Activated CD4-positive, alpha-beta T cell treated with anti-CD3 and anti-CD28 coated beads, Interleukin-2, amount 10 ng/mL, durations not matched to agents 24 days and 14 days (primary cell): ENCODE measurements at places on chromosomes 3 and 15.

DNA sequence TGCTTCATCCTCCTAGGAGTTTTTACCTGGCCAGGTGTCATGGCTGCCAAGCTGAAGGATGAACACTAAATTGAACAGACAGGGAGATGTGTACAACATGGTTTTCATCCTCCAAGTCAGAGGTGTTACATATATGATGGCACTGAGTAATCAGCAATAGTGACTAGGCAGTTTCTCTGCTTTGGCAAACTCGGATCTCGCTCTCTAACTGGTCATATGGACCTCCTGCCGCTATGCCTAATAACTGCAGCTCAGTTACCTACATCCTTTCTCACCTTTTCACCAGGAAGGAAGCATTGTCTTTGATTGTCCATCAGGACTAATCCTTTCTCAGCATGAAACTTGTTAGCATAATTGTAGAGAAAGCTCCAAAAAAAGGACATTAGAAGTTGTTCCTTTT is 175.9 kb upstream of the PLSCR5 start:
- no peak for DNase-seq

- DNase-seq, result no peak
Measured at GRCh38 chr3:61559136-61559731, 2.1 kb upstream of the PTPRG start.

GRCh38 chr3:154904328-154904727 is 175.8 kb upstream of the MME start:
- no peak for DNase-seq

GRCh38 chr3:126649556-126650092 is 5.3 kb downstream of the TXNRD3 start:
- DNase-seq, result no peak

DNA sequence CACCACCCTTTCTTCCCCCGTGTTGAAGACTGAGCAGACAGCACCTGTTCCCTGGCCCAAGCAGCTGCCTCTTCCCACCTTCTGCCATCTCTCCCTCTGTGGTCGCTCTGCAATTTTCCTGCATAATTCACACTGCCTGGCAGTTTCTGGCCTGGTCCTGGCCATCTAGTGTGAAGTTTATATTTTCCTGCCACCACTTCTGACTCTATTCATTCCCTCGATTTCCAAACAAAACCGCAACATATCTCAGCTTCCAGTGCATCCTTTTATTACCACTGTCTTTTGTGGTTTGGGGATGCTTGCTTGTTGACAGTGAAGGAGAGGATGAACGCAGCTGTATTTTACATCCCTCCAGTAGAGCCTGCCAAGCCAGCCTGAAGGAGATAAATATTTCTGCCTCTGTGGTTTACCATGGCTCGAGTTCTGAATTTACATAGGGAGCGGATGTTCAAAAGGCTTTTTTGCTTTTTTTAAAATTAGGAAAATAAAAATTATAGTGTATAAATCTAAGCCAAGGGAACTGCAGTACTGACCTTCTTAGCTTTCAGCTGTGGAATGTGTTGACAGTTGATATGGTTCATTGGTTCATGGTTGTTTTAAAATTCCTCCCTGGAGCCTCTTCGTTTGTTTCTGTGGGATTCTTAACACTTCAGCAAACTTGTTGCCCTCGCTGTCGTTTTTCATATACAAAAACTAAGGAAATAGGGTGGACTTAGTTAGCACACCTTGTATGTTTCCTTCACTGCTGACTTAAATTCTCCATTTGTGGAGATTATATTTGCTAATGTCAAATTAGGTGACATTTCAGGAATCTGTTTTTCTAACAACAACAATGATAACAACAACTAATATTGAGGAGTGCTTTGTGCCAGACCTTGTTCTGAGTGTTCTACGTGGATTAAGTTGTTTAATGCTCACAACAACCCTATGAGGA is 250.5 kb downstream of the ADAMTSL3 start:
- no peak for DNase-seq
